Right lobe of liver (tissue), 6 donors: ENCODE measurements at places on chromosomes 13 and 19. TPM values are rescaled to one million over a fixed set of nuclear protein-coding genes. Genes with fewer than 3 reads are reported as not detected.

Gene FCER2
- not detected for total RNA-seq

- no peak for DNase-seq
These were observed 14.5 kb upstream of the DCT start for GRCh38 chr13:94494026-94494425.

GRCh38 chr19:34305221-34306083, 51.1 kb downstream of the GARRE1 start:
- no peak for DNase-seq

GRCh38 chr19:2976609-2977000, 759 bp upstream of the TLE6 start:
- DNase-seq, result no peak

Gene GPR12
- not detected for total RNA-seq

Gene BCAM
- 36.0 TPM for total RNA-seq

- no peak for DNase-seq
These were observed 120.5 kb downstream of the DIAPH3 start for GRCh38 chr13:60043262-60043661.

Gene GAPDHS
- not detected for total RNA-seq

GRCh38 chr13:29156136-29156535, 336.0 kb downstream of the MTUS2 start:
- no peak for DNase-seq

DNA sequence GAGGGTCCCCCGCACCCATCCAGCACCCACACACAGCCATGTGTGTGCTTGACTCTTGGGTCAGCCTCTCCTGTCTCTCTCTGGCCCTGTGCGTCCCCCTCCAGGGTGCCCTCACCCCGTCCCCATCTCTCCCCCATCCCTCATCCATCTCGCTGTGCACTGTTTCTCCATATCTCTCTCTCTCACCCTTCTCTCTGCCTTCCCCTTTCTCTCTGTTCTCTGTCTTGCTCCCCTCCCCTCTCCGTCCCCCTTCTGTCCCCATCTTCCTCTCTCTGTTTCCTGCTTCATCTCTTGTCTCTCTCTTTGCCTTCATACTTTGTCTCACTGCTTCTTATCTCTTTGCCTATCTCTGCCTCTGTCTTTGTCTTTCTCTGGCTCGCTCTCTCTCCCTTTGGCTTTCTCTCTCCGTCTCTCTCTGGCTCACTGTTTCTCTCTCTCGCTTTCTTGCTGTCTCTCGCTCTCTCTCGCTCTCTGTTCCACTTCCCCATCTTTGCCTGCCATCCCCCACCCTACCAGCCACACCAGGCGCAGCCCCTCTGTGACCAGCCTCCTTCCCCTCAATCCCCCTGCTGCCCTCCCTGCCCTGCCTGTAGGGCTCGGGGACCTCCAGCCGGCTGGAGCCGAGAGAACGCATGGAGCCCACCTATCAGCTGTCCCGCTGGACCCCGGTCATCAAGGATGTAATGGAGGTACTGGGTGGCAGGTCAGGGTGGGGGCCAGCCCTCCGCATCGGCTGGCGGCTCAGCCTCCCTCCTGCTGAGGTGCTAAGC, 8.9 kb downstream of the STXBP2 start:
- no peak for DNase-seq

GRCh38 chr13:52009946-52010345, 1.3 kb downstream of the ATP7B start:
- no peak for DNase-seq

Gene POU4F1
- 0.19 TPM for total RNA-seq

Gene MRPL54
- 81.2 TPM for total RNA-seq
